ENCODE measurements at places on chromosomes 7 and 10. TPM values are rescaled to one million over a fixed set of nuclear protein-coding genes. Genes with fewer than 3 reads are reported as not detected.

OIT3 gene
- 0.03 TPM for polyA plus RNA-seq

- DNase-seq, result no peak
Observed at GRCh38 chr7:33444511-33444910, 315.1 kb downstream of the BBS9 start.

GRCh38 chr7:52209614-52210013 is 825.8 kb upstream of the POM121L12 start:
- no peak for DNase-seq

DNA sequence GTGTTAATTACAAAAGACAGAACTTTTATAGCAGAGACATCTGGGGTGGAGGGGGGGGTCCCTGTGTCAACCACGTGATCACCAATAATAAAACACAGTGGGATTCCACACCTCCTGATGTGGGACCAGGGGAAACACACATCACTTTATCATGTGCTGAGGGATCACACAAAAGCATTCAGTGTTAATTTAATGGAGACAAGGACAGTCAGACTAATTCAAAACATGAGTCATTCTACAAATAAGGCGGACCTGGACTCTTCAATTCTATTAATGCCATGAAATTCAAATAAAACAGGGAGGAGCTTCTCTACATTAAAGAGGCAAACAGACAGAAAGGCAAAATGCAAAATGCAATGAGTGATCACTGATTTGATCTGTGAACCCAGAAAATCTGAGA is 67.3 kb upstream of the PFKP start:
- DNase-seq, result no peak

NKX2-3 gene
- polyA plus RNA-seq, result not detected

DNA sequence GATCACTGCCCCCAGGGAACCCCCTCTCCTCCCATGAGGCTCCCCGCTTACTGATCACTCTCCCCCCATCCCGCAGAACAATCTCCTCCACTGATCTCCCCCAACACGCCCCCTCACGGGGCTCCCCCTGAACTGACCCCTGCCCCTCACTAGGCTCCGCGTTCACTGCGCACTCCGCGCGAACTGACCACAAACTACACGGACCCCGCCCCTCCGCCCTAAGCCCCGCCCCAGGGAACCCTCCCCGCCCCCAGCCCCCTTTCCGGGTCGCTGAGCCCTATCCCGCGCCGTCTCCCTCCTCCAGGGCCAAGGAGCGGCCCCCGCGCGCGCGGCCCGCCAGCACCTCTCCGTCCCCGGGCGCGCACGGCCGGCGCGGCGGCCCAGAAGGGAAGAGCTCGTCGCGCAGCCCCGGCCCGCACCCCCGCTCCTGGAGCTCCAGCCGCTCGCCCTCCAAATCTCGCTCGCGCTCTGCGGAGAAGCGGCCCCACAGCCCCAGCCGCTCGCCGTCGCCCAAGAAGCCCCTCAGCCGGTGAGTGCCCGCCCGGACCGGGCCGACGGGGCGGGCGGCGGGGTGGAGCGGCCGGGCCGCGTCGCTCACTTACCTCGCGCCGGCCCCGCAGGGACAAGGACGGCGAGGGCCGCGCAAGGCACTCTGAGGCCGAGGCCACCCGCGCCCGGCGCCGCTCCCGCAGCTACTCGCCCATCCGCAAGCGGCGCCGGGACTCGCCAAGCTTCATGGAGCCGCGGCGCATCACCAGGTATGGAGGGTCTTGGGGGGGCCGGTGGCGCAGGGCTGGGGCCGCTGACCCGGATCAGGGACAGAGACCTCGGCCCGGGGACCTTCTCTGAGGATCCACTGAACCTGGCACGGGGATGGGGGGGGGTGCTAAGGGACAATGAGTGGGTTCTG is 19.9 kb upstream of the HSPB1 start:
- no peak for DNase-seq

GRCh38 chr7:46179061-46179610 is 258.1 kb upstream of the IGFBP3 start:
- DNase-seq, result no peak

GRCh38 chr10:91908337-91909116 is 759 bp downstream of the FGFBP3 start:
- peak; percentile 77 for DNase-seq

DNA sequence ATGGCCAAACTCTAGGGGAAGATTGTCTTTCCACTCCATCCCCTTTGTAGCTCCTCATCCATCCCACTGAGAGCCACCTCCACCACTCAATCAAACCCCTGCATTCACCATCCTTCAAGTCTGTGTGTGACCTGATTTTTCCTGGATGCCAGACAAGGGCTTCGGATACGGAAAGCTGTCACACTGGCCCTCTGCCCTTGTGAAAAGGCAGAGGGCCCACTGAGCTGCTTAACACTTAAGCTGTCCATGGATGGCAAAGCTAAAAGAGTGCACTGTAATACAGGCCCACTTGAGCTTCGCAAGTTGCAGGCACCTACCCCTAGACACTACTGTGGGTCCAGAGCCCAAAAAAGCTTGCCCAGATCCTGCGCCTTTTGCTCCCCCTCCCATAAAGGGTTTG is 237.2 kb downstream of the MAGI2 start:
- DNase-seq, result no peak

RTKN2 gene
- polyA plus RNA-seq, result 0.03 TPM

GARIN1A gene
- polyA plus RNA-seq, result 0.27 TPM

- DNase-seq, result no peak
Observed at GRCh38 chr10:26567351-26567721, 129.2 kb downstream of the APBB1IP start.

DNA sequence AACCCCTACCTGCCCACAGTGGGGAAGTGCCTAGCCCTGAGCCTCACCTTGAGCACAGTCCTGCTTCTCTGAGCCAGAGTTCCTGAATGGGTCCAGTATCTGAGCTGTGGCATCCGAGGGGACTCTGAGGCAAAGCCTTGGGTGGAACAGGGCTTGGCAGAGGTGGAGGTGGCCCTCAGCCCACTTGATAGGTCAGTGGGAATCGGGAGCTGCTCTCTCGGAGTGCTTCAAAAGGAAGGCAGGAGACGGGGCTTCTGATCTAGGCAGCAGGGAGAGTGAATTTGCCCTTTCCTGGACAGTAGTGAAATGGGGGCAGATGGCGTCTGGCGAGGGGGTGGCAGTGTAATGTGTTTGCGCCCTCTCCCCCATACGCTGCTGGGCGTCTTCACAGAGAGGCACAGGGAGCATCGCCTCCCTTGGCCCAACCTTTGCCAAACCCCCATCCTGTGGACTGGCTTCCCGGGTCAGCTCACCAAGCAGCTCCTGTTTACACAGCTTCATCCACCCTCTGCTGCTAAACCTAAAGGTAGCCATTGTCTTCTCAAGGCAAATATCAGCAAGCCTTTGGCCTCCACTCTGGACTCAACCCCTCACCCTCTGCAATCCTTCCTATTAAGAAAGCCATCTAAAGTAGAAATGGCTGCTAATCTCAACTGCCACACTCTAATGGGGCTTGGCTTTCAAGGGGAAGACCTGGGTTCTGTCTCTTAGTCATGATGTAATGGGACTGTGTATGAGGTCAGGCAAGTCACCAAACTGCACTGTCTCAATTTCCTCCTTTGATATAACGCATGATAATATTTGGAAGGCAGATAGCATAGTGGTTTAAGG is 21.1 kb upstream of the VDAC2 start:
- DNase-seq, result no peak

DNA sequence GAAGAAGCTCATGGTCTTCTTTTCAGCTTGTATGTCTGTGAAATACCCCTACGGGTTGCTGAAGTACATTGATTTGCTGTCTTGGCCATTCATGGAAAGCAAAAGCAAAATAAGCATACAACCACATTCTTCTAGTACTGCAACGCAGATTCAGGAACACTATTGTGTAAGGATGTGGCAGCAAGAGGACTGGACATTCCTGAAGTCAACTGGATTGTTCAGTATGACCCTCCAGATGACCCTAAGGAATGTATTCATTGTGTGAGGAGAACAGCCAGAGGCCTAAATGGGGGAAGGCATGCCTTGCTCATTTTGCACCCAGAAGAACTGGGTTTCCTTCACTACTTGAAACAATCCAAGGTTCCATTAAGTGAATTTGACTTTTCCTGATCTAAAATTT is 133.4 kb upstream of the ANKRD1 start:
- DNase-seq, result no peak

- no peak for DNase-seq
Observed at GRCh38 chr7:135771961-135772638, 23.5 kb upstream of the FAM180A start.

GRCh38 chr7:98467570-98468312 is 66.9 kb upstream of the BAIAP2L1 start:
- no peak for DNase-seq

SLC13A4 gene
- polyA plus RNA-seq, result 0.08 TPM

MMRN2 gene
- 15.4 TPM for polyA plus RNA-seq

RBP3 gene
- not detected for polyA plus RNA-seq

GRM3 gene
- polyA plus RNA-seq, result not detected

DNA sequence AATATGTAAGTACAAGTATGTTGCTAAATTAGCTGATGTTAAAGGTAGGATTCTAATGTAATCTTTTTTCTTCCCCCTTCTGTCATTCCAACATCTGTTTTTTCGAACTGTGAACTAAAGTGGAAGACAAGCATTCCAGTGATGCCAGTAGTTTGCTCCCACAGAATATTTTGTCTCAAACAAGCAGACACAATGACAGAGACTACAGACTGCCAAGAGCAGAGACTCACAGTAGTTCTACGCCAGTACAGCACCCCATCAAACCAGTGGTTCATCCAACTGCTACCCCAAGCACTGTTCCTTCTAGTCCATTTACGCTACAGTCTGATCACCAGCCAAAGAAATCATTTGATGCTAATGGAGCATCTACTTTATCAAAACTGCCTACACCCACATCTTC is 62.7 kb downstream of the WAC start:
- DNase-seq, result no peak

- DNase-seq, result peak; percentile 91
Observed at GRCh38 chr10:92848441-92849233, at the start of gene EXOC6. Gene EXOC6 (plus strand): TSS chr10:92848520. CDS start chr10:92848534, 14 bp downstream.

VSIR gene
- 21.8 TPM for polyA plus RNA-seq

- no peak for DNase-seq
Observed at GRCh38 chr7:44235582-44236332, 35.0 kb downstream of the YKT6 start.

ECHDC3 gene
- polyA plus RNA-seq, result 66.9 TPM

LRRC17 gene
- 0.82 TPM for polyA plus RNA-seq

DNA sequence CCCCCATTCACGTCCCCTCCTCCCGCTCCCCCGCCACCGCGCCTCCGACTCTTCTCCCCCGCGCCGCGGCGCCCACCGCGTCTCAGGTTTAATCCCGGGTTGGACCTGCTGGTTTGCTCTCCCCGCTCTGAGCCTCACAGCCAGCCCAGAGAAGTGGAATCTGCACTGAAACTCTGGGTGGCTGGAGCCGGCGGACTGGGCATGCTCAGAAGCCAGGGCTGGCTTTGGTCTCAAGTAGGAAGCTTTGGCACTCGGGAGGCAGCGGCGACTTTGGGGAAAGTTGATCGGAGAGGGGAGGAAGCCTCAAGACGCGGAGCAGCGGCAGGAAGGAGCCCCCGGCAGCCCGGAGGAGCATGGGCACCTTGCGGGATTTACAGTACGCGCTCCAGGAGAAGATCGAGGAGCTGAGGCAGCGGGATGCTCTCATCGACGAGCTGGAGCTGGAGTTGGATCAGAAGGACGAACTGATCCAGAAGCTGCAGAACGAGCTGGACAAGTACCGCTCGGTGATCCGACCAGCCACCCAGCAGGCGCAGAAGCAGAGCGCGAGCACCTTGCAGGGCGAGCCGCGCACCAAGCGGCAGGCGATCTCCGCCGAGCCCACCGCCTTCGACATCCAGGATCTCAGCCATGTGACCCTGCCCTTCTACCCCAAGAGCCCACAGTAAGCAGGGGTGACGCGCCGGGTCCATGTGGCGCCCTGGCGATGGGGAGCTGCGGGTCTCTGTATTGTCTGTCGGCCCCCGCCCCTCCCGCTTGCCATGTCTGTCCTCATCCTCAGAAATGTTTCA is at the start of gene PRKG1:
TSS of gene PRKG1 (plus strand) at position 250 of the 791 bp plus-strand sequence.
- peak; percentile 76 for DNase-seq

TRIM50 gene
- 0.12 TPM for polyA plus RNA-seq

DNA sequence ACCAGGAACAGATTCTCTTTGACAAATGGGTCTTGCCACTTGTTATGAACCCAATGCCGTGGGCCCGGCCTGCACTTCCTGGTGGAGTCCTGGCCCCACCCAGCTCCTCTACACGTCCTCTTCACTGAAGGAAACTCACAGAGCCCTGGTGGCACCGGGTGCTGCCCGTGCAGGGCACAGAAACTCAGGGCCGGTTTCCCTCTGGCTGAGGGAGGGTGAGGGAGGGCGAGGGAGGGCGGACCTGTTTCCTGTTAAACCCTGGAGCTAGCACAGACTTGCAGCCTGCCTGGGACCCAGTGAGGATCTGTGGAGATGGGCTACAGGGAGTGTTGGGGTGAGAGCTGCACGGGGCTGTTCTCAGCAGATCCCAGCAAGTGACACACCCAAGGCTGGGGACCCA is 596.3 kb downstream of the PTPRN2 start:
- no peak for DNase-seq

- peak; percentile 37 for DNase-seq
Observed at GRCh38 chr10:6348096-6348874, 145.6 kb downstream of the PFKFB3 start.

GRCh38 chr7:135650831-135651573 is 11.3 kb upstream of the STMP1 start:
- DNase-seq, result no peak

- DNase-seq, result no peak
Observed at GRCh38 chr7:90708841-90709317, 112.8 kb downstream of the CDK14 start.

DNA sequence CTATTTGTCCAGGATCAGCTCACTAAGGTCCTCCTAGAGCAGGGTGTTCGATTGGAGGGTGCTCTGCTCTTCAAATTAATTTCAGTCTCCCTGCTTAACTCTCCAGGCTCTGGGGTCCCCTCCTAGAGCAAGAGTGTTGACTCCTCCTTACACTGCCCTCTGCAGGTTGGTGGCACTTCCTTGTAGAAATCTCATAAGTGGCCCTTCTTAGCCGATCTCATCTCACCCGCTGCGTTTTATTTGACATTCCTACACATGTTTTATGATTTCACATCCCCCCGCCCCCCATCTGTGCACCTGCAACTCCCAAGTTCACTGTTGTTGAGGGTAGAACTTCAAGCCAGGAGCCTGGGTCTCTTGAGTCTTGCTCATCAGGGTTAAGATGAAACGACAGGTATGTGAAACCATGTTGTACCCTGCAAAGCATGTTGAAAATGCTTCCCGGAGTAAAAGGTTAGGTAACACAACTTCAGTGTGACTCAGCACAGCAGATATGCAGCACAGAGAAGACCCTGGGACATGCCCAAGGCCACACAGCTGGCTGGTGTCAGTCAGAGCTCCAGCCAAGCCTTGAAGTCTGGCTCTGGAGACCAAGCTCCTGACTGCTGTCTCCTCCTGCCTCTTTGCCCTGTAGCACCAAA is 171.2 kb downstream of the PRKAG2 start:
- DNase-seq, result peak; percentile 76

GHRHR gene
- polyA plus RNA-seq, result 0.16 TPM
